ENCODE measurements at places on chromosomes 12 and 14.

DNA sequence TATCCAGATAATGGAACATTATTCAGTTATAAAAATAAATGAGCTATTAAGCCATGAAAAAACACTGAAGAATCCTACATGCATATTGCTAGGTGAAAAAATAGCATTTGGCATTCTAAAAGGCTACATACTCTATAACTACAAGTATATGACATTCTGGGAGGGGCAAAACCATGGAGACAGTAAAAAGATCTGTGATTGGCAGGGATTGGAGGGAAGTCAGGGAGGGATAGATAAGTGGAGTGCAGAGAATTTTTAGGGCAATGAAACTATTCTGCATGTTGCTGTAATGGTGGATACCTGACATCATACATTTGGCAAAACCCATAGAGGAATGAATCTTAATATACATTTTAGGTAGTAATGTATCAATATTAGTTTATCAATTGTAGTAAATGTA, 63.1 kb upstream of the SLC38A2 start:
- no peak for DNase-seq

DNA sequence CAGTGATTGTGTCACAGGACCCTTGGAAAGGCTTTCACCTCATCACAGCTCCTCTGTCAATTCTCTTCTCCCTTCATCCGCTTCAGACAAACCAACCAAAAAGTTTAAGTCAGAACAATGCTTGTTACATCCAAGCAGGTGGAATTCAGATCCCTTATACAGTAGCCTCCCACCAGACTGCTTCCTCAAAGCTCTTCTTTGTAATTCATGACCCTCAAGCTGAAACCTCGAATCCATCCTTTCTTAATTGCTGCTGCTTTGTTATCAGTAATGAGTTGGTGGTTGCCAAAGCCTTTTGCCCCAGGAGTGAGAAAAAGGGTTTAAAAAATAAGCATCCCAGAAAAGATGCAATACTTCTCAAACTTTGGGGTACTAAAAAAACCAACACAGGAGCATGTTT, 9.5 kb downstream of the BEST3 start:
- DNase-seq = no peak

GRCh38 chr12:47882781-47883546, 21.8 kb downstream of the VDR start:
- DNase-seq = peak; percentile 21

DNA sequence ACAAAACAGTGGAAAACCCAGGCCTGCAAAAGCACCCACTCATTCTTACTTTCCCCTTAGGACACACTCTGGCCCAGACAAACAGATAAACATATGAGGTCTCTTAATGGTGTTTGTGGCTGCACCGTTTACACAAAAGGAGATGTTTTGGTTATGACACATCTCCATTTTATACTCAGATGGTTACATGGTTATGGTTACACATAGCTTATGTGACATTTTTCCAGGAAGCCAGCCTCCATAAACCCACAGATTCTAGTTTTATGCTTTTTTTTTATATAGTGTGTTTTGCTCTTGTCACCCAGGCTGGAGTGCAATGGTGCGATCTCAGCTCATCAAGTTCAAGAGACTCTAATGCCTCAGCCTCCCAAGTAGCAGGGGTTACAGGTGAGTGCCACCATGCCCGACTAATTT, 3.5 kb upstream of the KLRD1 start:
- DNase-seq = peak; percentile 60

GRCh38 chr14:103627073-103628025, 1.7 kb upstream of the KLC1 start:
- DNase-seq = no peak

DNA sequence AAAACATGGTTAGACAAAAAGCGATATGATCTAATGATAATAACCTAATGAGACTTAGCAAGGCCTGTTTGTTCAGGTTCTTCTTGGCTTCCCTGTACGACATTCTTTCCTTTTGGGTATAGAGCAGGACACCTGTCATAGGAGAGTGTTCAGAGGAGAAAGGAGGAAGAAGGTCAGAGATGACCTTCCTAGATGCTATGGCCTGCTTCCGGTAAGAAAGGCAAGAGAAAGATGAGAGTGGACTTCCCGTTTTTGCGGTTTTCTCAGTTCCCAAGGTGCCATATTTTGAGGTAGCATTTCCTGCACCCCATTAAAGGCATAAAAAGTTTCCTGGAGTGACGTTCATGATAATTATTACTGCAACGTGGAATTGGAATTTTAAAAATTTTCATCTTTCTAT, 8.7 kb downstream of the CLEC4E start:
- DNase-seq = no peak

DNA sequence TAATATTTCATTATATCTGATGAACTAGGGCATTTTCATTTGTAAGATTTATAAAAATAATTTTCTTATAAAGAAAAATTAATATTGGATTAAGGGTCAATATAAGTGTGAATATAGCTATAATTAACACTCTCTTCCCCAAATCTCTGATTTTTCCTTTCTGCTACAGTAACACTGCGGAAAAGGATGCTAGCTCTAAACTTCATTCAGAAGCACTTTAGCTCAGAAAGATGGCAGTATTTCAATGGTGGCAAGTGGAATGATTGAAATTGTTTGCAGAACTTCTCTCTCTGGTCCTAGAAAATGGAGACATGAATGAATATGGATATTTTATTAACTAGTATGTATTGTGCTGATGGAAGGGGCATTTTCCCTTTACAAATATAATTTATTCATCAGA, 8.4 kb downstream of the NPAS3 start:
- DNase-seq = no peak

DNA sequence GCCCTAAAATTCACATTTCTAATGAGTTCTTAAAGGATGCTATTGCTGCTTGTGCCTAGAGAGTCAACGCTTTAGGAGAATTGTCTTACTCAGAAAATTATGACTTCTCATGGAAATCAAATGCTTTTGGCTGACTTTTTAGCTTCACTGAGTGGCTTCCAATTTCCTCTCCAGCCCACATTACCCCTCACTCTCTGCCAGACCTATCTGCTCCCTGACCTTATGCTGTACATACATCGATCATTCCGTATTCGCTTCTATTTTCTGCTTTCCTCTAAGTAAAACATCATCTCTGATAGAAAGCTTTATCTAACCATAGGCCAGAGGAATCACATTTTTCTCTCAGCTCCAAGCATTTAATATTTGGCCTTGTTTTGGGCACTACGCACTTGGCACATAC, 12.5 kb upstream of the SMCO3 start:
- DNase-seq = no peak

GRCh38 chr14:56137849-56138248, 19.6 kb downstream of the PELI2 start:
- DNase-seq = no peak

- no peak for DNase-seq
Observed at GRCh38 chr12:71250166-71250565, 92.4 kb upstream of the TSPAN8 start.

GRCh38 chr12:43155376-43155775, 396.6 kb downstream of the ADAMTS20 start:
- no peak for DNase-seq

- peak; percentile 20 for DNase-seq
Observed at GRCh38 chr12:109612975-109613502, 39.4 kb downstream of the MVK start.

DNA sequence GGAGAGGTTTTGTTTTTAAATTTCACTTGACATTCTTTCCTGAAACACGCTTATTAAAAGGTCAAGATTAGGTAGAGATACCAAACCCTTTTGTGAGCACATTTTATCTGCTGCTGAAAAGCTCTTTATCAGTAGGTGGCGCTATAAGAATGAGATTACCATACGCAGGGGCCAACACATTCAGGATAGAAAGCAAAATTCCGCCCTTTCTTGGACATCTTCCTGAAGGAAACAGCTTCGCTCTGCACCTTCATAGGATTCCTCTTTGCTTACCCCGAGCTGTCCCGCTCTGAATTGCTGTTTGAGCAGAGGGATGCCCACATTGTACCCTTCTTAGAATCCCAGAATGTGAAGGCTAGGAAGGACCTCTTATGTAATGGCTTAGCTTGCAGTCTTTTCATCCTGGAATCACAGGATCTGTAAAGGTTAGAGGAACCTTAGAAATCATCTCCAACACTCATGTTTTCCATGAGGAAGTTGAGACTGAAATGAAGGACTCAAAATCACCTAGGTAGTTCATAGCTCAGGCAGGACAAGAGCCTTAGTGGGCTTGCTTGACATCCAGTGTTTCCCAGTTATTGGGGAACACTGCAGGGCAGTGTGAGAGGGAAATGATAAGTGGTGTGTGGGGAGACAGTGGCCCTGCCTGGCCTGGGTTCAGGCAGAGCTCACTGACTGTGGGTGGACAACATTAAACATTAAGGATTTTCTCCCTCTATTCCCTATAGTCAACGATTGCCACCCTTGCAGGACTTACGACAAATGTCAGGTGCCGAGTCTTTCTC, 38.7 kb upstream of the CRY1 start:
- peak; percentile 80 for DNase-seq

- DNase-seq = no peak
Observed at GRCh38 chr14:55238019-55238680, 33.1 kb upstream of the FBXO34 start.

DNA sequence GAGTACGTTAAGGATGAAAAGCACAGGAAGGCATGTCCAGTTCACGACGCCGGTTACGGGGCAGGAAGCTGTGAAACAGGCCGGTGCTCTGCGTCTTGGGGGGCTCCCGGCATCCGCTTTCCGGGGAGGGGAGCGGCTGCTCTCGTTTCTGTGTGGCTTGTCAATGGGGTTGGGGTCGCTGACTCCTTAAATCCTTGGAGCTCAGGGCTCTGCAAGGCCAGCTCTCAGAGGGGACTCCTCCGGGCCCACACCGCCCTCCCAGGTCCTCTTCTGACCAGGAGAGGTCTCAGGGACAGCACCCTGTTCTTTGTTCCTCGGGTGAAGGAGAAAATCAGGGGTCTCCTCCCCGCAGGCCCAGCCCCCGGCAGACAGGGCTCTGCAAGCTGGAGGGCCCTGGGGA, 78.1 kb downstream of the GALNT9 start:
- no peak for DNase-seq

GRCh38 chr12:132393245-132393795, 63.9 kb upstream of the GALNT9 start:
- no peak for DNase-seq

DNA sequence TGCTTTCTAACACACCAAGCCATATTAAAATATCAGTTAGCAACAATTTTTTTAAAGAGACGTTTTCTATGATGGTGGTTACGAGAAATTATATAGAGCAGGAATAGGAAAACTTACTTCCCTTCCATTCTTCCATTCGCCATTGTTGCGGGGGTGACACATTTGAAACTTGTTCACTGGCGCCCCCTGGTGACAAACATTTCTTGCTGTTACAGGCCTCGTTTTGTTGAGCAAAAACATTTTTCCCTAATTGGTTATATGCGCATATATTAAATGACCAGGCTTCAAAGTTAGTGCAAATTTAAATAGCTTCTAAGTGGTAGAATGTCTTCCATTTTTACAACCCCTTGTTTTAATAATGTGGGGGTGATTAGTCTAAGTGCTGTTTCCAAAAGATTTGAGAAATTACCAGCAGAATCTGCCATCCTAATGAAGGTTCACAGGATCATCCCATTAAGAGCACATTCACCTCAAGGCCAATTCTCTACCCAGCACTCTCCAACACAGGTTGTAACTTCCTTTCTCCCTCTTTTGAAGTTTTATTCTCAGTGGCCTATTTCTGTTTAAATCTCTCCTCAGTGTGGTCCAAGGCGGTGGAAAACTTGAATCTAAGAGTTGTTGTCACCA, 1124.7 kb downstream of the FLRT2 start:
- DNase-seq = peak; percentile 7

GRCh38 chr12:41621291-41621690, 433.2 kb downstream of the PDZRN4 start:
- DNase-seq = no peak

DNA sequence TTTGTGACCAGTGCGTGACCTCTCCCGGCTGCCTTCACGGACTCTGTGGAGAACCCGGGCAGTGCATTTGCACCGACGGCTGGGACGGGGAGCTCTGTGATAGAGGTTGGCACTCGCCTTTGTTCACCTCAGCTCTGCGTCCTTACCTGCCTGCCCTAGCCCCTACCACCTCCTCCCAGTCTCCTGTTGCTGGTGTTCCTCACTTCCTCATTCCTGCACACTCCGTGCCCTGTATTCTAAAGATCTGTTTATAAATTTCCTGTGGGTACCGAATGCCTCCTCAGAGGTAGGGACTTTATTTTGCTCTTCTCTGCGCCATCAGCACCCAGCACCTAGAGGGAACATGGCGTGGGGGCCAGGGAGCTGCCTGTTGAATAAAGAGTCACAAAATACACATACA, 2.3 kb downstream of the DLK1 start:
- no peak for DNase-seq

DNA sequence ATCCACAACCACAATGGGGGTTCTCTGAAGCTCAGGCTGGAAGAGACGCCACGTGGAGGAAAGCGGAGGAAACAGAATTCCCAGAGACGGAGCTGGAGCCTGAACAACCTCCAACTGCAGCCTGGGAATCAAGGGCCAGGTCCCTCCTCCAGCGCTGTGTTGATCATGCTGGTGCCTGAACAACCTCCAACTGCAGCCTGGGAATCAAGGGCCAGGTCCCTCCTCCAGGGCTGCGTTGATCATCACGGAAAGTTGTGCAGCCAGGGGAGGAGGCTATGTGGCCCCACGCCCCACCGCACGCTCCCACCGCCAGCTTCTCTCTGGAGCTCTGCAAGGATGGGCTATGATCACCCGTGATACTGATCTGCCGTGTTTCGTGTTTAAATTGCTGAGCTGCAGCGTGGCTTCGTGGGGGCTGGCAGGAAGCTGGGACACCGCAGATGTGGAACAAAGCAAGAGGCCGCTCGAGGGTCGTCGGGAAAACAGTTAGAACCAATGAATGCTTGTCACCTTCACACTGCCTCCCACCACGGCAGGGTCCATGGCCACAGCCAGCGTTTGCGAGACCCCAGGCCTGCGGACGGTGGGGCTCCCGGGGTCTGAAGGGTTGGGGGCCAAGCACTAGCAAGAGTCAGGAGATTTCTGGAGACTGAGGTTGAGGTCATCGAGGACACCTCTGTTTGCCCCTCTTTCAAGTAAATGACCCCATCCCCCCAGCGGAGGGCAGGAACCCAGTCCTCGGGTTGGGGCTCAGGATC, 51.8 kb upstream of the FBRSL1 start:
- no peak for DNase-seq

DNA sequence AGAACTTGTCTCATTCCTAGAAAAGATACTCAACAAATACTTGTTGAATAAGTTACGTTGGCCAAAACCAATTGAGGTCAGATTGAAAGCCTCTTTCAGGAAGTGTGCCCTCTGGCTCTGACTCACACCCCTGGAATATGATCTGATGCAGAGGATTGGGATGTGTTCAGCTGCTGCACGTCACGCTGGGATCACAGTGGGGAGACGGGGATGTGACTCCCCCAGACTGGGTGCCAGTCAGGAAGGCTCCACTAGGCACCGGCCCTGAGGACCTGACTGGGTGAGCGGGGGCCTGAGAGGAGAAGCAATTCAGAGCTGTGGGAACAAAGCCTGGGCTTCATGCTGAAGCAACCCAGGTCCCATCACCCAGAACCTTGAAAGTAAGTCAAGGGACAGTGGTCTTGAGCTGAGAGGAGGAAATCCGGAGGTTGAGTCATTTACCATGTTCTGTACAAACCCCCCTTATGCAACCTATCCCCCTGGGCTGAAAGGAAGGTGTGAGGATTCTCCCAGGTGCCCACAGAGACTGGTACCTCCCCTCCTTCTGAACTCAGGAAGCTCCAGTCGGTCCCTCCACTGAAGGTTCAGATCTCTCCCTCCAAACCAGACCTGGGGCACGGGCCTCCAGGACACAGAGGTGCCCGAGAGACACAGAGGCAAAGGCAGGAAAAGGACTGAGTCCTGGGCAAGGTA, 3.9 kb downstream of the CEBPE start:
- peak; percentile 91 for DNase-seq

GRCh38 chr14:65772921-65773574, 360.5 kb downstream of the FUT8 start:
- peak; percentile 17 for DNase-seq
